ENCODE measurements at places on chromosomes 5 and 9. TPM values are rescaled to one million over a fixed set of nuclear protein-coding genes. Genes with fewer than 3 reads are reported as not detected.

The FRMPD1 gene
- total RNA-seq, result 0.05 TPM

The SLC4A9 gene
- not detected for total RNA-seq

The HMCN2 gene
- not detected for total RNA-seq

The FCN1 gene
- not detected for total RNA-seq

The CDC25C gene
- 9.4 TPM for total RNA-seq

The LECT2 gene
- total RNA-seq, result not detected

The ROPN1L gene
- total RNA-seq, result 2.1 TPM

The NRG2 gene
- 1.8 TPM for total RNA-seq

The ADRB2 gene
- 1.6 TPM for total RNA-seq

The LHX2 gene
- total RNA-seq, result 3.5 TPM

The SLC6A19 gene
- 0.38 TPM for total RNA-seq

The PKD2L2 gene
- 0.12 TPM for total RNA-seq

The BAAT gene
- 0.32 TPM for total RNA-seq

The SLC6A3 gene
- 0.97 TPM for total RNA-seq

The BRD9 gene
- 44.1 TPM for total RNA-seq

The PCYOX1L gene
- 2.8 TPM for total RNA-seq

The ATP6V1G1 gene
- 128 TPM for total RNA-seq

The ADCY2 gene
- total RNA-seq, result not detected

Data from A549 treated with Hydrocortisone at 1 μM for 4 hours (cell line).